ENCODE measurements at places on chromosomes 7 and 10.

DNA sequence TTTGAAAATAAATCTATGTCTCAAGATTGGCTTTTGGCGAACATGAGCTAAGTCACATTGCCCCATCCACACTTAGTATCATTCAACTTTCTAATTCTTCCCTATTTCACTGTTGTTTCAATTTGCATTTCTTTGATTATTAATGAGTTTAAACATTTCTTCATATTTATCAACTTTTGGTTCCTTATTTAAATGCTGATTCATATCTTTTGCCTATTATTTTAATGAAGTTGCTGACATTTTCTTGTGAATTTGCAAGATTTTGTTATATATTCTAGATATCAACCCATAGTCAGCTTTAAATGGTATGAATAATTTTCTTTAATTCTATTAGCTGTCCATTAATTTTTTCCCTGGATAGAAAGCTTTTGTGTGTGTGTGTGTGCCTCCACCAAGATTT, 14.4 kb upstream of the TSGA13 start:
- DNase-seq, result no peak

GRCh38 chr7:18459484-18460245, 35.9 kb upstream of the HDAC9 start:
- DNase-seq, result no peak

DNA sequence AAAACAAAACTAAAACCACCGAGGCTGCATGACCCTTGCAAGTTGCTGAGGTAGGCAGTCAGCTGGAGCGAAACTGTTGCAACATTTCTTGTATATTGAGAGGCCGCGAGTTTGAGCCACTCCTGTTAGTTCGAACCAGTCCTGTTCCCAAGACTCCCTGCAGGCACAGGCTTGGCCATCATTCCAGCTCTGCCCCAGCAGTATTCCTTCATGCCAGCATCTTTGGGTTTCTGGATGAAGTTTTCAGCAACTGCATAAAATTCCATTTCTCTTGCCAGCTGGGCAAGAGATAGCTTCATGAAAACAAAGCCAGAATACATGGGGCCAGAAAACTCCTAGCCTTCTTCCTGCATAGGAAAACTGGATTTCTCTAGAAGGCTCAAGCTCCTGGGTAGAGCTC, 207.6 kb downstream of the FRMD4A start:
- no peak for DNase-seq

GRCh38 chr10:75565286-75566251, 134.1 kb downstream of the LRMDA start:
- DNase-seq, result no peak

- no peak for DNase-seq
Measured at GRCh38 chr10:3432081-3432825, 259.7 kb upstream of the PITRM1 start.
